Right atrium auricular region (tissue), 2 donors: ENCODE measurements at places on chromosomes 6 and 20. TPM values are rescaled to one million over a fixed set of nuclear protein-coding genes. Genes with fewer than 3 reads are reported as not detected.

Gene FAM209B
- total RNA-seq, result not detected

Gene DLK2
- total RNA-seq, result 1.3 TPM

Gene PGBD1
- total RNA-seq, result 1.8 TPM

Gene SLC4A11
- total RNA-seq, result not detected

Gene FAM162B
- 1.4 TPM for total RNA-seq

GRCh38 chr6:708237-708598 is 15.3 kb upstream of the EXOC2 start:
- no peak overlapping the region for H3K4me3 ChIP-seq
- H3K4me1 ChIP-seq, result no peaks in the 10 kb centered on the region
- H3K27ac ChIP-seq, result no peak overlapping the region
- H3K27me3 ChIP-seq, result no peaks in the 10 kb centered on the region

GRCh38 chr6:42158011-42158410 is 15.2 kb upstream of the GUCA1A start:
- no peak overlapping the region for H3K27ac ChIP-seq
- H3K36me3 ChIP-seq, result no peaks in the 10 kb centered on the region
- DNase-seq, result no peak
- H3K27me3 ChIP-seq, result no peaks in the 10 kb centered on the region

GRCh38 chr6:157464653-157465535 is 83.9 kb downstream of the ZDHHC14 start:
- H3K27ac ChIP-seq, result no peak overlapping the region
- no peaks in the 10 kb centered on the region for H3K4me1 ChIP-seq
- H3K4me3 ChIP-seq, result no peak overlapping the region

- H3K36me3 ChIP-seq, result no peaks in the 10 kb centered on the region
- no peaks in the 10 kb centered on the region for H3K27me3 ChIP-seq
- no peak for DNase-seq
- H3K27ac ChIP-seq, result peak overlapping the region; percentile 23
- H3K4me1 ChIP-seq, result no peaks in the 10 kb centered on the region
- H3K4me3 ChIP-seq, result no peak overlapping the region
These were observed 232.0 kb downstream of the IBTK start for GRCh38 chr6:82015526-82015925.

- no peaks in the 10 kb centered on the region for H3K27me3 ChIP-seq
- peaks cover 15% of the 10 kb centered on the region for H3K4me1 ChIP-seq
- no peak overlapping the region for H3K4me3 ChIP-seq
- no peaks in the 10 kb centered on the region for H3K36me3 ChIP-seq
These were observed 31.8 kb downstream of the FITM2 start for GRCh38 chr20:44279228-44279627.

DNA sequence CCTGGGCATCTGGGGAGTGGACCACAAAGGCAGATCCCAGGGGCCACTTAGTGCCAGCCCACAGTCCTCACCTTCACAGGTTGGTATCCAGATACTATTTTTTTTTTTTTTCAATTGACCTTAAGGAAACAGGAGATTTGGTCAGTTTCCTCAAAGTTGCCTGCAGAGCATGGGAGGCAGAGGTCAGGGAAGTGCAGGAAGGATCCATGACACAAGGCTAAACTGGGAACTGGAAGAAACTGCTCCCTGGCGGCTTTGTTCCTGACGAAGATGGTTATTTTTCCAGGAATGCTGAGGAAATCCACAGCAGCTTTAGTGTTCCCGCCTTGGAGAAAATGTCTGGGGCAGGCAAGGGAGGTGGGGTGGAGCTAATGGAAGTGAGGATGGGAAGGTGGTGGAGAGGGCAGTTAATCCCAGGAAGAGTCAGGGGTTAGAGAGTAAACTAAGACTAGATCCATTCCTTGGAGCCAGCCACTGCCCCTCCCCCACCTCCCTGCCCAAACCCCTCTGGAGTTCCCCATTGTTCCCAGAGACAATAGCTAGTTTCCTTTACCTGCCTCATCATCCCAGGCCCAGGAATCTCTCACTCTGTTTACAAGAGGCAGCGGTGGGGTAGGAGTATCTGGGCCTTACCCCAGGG is 14.3 kb upstream of the MYMX start:
- no peaks in the 10 kb centered on the region for H3K36me3 ChIP-seq
- H3K27me3 ChIP-seq, result no peaks in the 10 kb centered on the region
- peaks cover 12% of the 10 kb centered on the region for H3K4me1 ChIP-seq
- no peak overlapping the region for H3K4me3 ChIP-seq
- peak overlapping the region; percentile 13 for H3K27ac ChIP-seq

DNA sequence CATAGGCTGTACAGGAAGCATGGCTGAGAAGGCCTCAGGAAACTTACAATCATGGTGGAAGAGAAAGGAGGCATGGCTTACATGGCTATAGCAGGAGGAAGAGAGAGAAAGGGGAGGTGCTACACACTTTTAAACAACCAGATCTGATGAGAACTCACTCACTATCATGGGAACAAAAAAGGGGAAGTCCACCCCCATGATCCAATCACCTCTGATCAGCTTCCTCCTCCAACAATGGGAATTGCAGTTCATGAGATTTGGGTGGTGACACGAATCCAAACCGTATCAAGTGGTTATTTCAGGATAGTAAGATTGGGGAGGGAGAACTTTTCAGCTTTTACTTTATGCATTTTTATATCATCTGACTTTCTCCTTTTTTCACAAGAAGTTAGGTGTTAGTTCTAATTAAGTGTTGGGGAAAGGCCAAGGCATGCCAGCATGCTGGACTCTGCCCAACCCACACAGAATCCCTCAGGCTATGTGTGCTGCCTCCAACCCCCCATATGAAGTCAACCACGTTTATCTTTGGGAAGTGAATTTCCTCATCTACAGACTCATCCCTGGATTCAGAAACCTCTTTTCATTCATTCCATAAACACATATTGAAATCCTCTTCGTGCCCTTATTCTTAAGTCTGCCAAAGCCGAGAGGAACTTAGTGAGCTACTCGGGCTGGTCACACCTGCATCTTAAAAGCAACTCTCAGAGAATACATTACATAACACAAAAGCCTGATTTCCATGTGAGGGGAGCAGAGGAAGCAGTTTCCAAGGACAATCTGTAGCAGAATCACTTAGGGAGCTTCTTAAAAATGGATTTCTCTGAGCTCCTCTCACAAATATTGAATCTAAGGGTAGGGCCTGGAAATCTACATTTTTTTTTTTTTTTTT is 16.7 kb upstream of the CLIC5 start:
- no peak overlapping the region for H3K4me3 ChIP-seq
- no peak overlapping the region for H3K27ac ChIP-seq
- H3K36me3 ChIP-seq, result no peaks in the 10 kb centered on the region
- H3K27me3 ChIP-seq, result no peaks in the 10 kb centered on the region
- no peak for DNase-seq

DNA sequence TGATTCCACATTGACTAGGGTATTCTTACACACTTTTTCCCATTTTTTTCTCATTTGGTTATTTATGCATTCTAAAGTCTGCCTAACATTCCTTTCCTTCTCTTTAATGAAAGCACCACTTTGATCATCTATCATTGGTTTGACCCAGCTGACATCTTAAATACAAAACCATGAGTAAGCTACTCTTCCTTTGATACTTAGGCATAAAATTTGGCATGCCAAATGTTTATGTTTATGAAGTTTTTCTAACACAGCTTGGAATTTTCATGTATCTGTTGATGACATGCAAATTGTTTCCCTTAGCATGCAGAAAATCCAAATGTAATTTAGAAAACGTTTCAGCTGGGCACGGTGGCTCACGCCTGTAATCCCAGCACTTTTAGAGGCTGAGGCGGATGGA is 534.9 kb downstream of the QKI start:
- peaks cover 5% of the 10 kb centered on the region for H3K4me1 ChIP-seq
- H3K4me3 ChIP-seq, result no peak overlapping the region
- H3K27me3 ChIP-seq, result no peaks in the 10 kb centered on the region
- DNase-seq, result no peak
- no peak overlapping the region for H3K27ac ChIP-seq

DNA sequence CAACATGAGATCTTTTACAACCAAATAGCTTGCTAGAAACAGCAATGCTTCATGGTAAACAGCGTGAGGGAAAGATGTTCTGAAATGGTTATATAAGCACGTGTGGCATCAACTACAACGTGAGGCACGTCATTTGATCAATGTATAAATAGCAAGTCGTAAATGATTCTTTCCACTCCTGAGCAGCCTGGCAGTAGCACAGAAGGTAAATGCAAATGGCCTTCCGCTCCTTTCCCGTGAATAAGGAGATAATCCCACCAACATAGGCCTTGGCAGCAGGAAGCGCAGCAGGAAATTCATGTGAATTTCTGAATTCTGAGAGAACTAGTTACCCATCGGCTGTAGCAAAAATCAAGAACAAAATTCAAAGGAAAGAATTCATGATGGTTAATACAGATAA is 17.0 kb downstream of the RPS6KA2 start:
- H3K4me3 ChIP-seq, result no peak overlapping the region
- DNase-seq, result peak; percentile 7
- no peaks in the 10 kb centered on the region for H3K27me3 ChIP-seq
- H3K27ac ChIP-seq, result no peak overlapping the region
- no peaks in the 10 kb centered on the region for H3K36me3 ChIP-seq
- H3K4me1 ChIP-seq, result no peaks in the 10 kb centered on the region

DNA sequence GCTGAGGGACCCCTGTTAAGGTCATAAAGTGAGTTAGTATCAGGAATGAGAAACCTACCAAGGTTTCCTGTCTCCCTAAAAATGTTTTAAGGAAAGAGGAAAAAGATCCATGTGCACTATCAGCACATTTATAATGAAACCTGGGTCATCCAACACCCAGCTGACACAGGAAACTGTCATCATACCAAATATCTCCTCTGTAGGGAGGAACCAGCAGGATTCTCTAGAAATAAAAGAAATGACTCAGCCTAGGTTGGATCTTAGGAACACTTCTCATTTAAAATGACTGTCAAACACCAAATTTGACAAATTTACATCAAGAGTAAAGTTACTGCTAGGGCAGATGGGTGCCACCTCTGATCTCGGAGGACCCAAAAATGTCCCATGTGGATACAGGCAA is 21.7 kb downstream of the GFOD1 start:
- H3K27ac ChIP-seq, result peak overlapping the region; percentile 79
- no peak for DNase-seq
- peaks cover 3% of the 10 kb centered on the region for H3K36me3 ChIP-seq
- H3K4me1 ChIP-seq, result no peaks in the 10 kb centered on the region

DNA sequence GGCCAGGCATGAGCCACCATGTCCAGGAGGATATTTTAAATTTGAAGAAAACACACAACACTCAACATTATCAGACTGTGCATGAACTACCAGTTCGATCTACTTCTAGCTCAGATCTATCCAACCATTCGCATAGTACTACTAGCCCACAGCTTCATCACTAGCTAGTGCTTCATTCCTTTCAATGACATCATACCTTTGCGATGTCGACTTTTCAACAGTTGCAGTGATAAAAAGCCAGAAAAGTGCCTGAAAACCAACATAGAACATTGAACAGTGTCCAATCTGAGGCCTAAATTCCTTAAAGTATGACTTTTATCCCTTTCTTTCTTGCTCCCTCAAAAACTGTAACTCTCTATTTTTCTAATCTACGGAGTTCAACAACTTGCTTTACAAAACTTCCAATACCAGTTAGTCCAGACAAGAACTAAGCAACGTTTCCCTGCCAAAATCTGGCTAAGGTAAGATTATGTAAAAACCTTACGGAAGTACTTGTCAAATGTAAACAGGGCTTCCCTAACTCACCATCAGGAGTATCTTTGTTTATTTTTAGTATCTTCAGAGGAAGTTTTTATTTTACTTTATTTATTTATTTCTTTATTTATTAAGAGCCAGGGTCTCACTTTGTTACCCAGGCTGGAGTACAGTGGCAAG is 434.0 kb upstream of the JARID2 start:
- H3K27me3 ChIP-seq, result no peaks in the 10 kb centered on the region
- no peak overlapping the region for H3K4me3 ChIP-seq
- DNase-seq, result no peak
- no peaks in the 10 kb centered on the region for H3K36me3 ChIP-seq
- no peaks in the 10 kb centered on the region for H3K4me1 ChIP-seq

DNA sequence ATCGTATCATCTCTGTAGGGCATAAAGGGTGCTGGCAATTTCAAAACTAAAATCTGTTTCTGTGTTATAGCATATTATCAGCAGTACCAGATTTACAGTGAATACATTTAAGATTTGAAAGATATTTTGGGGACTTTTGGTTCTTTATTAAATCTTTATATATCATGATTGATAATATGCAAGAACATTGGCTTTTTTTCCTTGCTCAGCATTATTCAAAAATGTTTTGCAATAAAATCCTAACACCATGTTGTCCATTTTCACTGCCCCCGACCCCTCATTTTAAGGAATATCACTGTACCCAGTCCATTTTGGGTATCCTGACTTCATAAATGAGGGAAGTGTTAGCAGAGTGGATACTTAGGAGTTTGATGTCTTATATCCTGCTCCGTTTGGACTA is 16.3 kb downstream of the FARS2 start:
- H3K36me3 ChIP-seq, result no peaks in the 10 kb centered on the region
- H3K27me3 ChIP-seq, result no peaks in the 10 kb centered on the region
- no peaks in the 10 kb centered on the region for H3K4me1 ChIP-seq
- DNase-seq, result no peak

- H3K36me3 ChIP-seq, result no peaks in the 10 kb centered on the region
- no peaks in the 10 kb centered on the region for H3K4me1 ChIP-seq
- H3K27ac ChIP-seq, result no peak overlapping the region
- no peak for DNase-seq
- no peak overlapping the region for H3K4me3 ChIP-seq
These were observed 25.3 kb upstream of the CD83 start for GRCh38 chr6:14092316-14092715.

DNA sequence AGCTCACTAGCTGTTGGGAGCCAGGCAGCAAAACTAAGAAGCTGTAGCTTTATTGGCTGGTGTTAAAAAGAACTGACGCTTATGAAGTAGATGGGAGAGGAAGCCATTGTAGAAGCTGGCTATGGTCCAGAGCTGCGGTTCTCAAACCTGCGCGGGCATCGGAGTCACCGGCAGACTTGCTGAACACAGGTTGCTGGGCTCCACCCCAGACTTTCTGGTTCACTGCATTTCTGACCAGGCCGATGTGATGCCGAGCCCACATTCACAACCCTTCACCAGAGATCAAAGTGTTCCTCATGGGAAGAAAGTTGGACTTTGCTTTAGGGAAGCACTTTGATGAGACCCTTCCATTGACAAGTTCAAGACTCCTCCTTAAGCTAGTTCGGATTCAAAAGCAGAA is 231.6 kb downstream of the QKI start:
- H3K27ac ChIP-seq, result no peak overlapping the region
- H3K27me3 ChIP-seq, result no peaks in the 10 kb centered on the region
- no peaks in the 10 kb centered on the region for H3K36me3 ChIP-seq
- DNase-seq, result no peak
- H3K4me3 ChIP-seq, result no peak overlapping the region
